ENCODE measurements at places on chromosomes 12 and 14. TPM values are rescaled to one million over a fixed set of nuclear protein-coding genes. Genes with fewer than 3 reads are reported as not detected.

DNA sequence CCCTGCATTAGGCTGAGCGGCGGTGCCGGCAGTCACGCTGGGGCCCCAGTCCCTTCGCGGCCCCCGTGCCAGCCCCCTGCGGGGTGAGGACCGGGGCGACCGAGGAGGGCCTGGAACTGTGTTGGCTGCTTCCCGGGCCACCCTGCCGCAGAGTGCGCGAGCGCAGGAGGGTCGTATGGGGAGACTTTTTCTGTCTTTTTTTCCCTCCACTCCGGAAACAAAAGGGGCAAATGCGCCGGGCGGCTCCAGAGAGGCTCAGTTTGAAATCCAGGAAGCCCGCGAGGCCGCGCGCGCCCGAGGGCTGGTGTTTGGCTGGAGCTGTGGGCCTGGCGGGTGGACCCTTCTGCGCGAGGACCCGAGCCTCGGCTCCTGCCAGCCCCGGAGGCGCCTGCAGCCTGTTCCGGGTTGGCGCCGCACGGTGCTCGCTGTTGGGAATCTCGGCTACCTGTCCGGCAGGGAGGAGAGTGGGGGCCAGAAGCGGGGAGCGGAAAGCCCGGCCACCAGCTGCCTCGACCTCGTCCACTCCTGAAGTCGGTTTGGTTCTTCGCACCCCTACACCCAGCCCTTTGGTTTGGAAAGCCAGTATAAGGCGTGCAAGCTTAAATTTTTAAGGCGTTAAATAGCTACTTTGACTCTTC, 638 bp downstream of the PLEKHG3 start:
- DNase-seq = no peak

SERPINA10 gene
- not detected for total RNA-seq

DNA sequence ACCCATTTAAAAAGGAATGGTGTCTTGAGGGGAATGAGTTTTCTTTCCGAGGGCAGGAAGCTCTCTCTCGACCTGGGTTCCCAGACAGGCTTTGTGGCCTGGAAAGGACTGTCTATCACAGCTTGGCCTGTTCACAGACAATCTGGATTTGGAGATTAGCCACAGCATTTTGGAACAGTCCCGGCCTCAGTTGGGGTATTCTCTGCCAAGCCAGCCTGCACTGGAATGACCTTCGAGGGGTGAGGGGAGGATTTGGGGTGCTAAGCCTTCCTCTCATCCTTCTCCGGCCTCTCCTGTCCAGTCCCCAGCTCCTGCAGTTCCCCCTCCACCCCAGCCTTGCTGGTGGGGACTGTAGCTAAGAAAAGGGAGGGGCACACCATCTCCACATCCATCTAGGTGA, 13.0 kb downstream of the TBX5 start:
- no peak for DNase-seq

TMEM233 gene
- total RNA-seq = 2.5 TPM

TPH2 gene
- not detected for total RNA-seq

DNA sequence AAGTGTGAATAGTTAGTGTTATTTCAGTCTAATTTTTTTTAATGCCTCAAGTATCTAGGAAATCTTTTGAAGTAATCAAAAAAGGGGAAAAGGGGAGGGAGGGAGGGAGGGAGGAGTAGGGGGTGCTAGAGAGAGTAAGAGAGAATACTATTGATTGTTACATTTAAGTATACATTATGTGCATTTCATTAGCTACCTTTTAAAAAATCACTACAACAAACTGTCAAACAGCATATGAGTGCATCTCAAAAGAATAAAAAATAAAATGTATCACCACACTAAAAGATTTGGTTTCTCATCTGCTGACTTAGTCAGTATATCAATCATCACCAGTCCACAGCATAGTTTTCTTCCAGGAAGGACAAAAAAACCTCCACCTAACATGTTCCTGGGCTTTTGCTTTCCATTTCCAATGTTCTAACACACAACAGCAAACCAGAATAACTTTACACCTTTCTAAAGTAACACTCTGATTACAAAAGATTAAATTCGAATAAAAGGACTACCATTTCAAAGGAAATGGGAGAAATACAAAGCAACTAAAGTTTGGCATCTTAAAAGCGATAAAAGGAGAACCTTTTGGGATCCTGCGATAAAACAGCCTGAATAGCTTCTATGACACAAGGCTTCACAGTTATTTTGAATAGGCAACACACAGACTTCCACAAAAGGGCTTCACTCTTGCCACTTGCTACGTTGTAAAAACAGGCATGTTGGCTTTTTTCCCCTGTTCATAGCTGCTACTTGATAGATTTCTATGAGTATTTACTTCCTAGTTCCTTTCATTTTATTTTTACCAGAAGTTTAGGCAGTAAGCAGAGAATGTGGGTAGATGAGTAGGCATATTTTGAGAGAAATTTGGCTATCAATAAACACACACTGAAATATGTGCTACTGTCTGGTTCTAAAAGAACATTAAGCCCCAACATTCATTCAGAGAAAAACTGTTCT, 160.9 kb downstream of the EPS8 start:
- no peak for DNase-seq

- no peak for DNase-seq
Measured at GRCh38 chr14:68633131-68633991, 159.5 kb downstream of the ZFP36L1 start.

AICDA gene
- total RNA-seq = not detected
